ELR (cell line): ENCODE measurements at places on chromosomes 2 and 18.

DNA sequence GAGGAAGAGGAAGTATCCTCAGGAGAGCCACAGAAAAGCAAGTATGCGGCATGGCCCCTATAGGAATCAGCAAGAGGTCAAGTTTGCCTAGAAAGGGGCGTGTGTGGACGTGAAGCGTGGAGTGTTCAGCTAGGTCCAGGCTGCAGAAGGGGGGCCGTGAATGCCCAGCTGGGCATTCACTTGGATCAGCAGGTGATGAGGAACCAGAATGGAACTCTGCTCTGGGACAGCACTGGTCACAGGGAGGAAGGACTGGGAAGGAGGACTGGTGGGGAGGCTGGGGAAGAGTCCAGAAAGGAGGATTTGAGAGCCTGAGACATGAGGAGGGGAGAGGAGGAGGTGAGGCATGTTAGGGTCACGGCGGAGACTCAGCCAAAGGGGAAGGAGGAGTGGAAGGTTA, 19.8 kb downstream of the STAT1 start:
- no peak for DNase-seq

DNA sequence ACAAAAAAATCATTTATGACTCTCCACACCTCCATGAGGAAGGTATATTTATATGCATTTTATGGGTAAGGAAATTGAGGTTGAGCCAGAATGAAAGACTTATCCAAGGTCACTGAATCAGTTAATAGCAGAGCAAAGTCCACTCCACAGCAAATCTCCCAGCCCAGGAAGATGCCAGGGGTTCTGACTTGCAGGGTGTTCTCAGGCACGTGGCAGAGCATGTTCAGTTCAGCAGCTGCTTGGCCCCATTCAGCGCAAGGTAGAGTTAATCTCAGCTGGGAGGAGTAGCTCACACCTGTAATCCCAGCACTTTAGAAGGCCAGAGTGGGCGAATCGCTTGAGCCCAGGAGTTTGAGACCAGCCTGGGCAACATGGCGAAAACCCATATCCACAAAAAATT, 17.8 kb upstream of the DGKD start:
- DNase-seq: no peak

DNA sequence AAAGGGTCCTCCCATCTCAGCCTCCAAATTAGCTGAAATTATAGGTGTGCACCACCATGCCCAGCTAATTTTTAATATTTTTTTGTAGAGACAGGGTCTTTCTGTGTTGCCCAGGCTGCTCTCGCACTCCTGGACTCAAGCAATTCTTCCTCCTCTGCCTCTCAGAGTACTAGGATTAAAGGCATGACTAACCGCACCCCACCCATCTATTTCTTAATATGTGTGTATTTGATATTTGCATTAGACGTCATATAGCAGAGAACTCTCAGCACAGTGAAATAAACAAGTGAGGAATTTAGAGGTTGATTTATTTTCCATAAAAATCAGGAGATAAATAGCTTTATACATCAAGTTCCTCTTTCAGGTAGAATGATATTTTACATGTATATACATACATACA, 213.5 kb downstream of the FSIP2 start:
- no peak for DNase-seq

- DNase-seq: peak; percentile 51
Measured at GRCh38 chr2:196590286-196590685, 49.2 kb upstream of the CCDC150 start.

DNA sequence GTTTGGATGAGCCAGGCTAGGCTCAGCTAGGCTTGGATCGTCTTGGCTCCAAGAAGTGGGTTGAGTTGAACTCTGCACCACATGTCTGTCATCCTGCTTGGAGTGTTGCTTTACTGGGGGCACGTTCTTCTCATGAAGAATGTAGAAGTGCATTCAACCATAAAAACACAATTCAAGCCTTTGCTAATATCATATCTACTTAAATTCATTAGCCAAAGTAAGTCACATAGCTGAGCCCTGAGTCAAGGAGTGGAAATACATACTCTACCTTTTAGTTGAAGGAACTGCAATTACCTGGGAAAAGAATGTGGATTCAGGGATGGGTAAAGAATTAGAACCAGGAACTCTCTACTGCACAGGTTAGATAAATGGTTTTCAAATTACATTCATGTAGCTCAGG, 360.4 kb upstream of the KCNH7 start:
- DNase-seq: no peak

DNA sequence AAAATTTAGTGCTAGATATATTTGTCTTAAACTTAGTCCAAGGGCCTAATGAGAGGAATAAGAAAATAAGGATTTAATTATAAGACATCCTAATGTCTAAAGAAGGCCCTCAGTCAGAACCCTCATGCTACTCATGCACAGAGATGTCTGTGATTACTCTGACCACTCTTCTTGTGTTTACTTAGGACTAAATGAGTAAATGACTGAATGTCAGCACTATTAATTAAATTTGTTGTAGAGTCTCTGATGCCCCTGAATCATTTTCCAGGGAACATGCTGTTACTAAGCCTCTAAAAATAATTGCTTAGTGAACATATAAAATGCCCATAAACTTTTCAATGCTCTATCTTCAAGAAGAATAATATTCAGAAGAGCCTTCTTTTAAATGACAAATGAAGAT, 32.4 kb downstream of the GULP1 start:
- DNase-seq: peak; percentile 50

- DNase-seq: peak; percentile 58
Measured at GRCh38 chr18:2903006-2903405, 56.2 kb downstream of the EMILIN2 start.

DNA sequence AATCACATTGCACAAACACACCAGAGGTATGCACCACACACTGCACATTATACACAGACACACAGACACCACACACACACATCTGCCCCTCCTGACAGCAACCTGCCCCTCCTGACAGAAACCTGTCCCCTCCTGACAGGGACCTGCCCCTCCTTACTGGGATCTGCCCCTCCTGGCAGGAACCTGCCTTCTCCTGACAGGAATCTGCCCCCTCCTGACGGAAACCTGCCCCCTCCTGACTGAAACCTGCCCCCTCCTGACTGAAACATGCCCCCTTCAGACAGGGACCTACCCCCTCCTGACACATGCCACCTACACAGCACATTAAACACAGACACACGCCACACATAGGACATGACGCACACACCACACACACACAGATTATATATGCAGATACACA, 88.9 kb downstream of the PXDN start:
- DNase-seq: no peak

DNA sequence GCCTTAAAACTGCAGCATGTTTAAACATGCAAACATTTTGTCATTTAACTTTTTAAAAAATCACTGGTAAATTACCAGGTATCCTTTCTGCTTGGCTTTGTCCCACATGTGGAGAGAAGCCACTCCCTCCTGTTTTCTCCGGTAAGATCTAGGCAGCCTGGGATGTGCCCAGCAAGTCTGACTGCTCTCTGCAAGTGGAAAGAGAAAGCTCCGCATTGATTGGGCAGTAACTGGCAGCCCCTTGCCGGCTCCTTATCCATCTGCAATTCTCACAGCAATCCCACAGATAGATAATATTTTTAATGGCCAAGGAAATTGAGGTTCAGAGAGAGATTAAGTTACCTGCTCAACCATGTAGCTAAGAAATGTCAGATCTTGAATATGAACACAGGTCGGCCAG, 136.1 kb downstream of the TMEM200C start:
- no peak for DNase-seq

DNA sequence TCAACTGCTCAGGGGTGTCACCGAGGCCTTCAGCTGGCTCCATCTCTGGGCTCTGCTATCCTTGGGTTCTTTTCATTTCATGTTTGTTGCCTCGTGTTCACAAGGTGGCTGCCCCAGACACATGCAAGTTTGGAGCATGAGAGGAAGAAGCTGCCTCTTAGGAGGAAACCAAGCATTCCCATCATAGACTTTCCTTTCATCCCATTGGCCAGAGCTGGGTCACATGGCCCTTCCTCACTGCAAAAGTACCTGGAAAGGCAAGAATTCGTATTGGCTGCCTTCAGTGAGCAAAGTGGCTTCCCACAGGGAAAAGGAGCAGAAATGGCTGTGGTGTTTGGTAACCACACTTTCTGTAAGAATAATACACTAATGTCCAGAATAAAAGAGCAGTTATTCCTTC, 155.7 kb upstream of the RAB12 start:
- DNase-seq: no peak

DNA sequence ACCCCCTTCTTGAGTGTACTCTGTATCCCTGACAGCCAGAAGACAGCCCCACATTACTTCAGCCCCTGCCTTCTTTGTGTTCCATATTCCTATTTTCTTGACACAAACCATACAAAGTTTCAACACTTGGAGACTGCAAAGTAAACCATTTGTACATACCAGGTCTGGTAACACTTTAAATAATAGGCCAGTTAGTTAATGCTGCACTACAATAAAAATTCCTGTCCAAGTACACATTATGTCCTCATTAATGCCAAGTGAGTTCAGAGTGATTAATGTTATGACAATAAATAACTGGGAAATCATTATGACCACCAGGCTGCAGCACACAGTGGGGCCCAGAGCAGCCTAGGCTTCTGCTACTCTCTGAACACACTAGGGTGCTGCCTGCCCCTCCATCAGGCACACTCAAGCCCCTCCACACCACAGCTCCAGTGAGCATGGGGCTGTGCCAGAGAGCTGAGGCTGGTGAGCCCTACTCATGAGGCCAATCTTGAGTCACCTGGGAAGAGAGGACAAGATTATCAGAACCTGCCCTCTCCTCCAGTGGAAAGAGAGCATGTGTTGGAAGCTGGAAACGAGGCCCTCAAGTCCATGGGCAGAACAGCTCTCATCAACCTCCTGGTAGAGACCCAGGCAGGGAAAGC, 138.7 kb downstream of the TTC32 start:
- no peak for DNase-seq

DNA sequence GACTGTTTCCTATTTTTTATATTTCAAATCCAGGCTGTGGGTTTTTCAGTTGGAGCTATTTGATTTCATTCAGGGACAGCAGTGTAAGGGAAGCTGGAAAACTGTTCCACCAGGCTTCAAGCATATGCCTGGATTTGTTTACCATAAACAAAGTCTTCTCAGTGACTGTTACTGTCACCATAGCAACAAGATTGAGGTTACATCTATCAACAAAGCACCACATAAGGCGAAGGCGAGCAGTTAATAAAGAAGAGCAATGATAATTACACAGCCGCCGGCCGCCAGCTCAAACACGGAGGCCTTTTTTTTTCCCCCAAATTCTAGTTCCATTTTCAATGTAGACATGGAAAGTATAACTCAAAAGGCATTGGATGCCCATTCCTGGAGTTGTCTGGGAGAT, 553.7 kb upstream of the SYT4 start:
- DNase-seq: no peak

DNA sequence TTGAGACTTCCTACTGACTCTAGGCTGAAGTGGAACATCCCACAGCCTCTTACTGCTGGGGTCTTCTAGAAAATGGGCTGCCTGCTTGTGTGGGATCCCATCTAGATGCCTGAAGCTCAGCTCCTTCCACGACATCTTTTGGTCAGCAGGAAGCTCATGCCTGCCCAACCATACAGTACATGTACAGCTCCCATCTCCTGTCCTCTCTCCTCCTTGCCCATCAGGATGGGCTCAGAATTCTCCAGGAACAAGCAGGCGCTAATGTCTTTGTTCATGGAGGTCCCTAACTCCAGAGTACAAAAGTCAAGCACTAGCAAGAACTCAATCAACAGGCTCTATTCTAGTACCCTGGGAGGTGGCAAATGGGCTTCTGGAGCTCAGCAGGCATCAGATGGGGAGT, 31.7 kb upstream of the GPR17 start:
- no peak for DNase-seq

DNA sequence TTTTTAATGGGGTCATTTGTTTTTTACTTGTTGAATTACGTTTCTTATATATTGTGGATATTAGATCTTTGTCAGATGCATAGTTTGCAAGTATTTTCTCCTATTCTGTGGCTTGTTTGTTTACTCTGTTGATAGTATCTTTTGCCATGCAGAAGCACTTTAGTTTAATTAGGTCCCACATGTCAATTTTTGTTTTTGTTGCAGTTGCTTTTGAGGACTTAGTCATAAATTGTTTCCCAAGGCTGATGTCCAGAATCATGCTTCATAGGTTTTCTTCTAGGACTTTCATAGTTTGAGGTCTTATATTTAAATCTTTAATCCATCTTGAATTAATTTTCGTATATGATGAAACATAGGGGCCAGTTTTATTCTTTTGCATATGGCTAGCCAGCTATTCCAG, 13.2 kb downstream of the PIKFYVE start:
- no peak for DNase-seq
